ENCODE measurements at places on chromosomes 2 and 18. TPM values are rescaled to one million over a fixed set of nuclear protein-coding genes. Genes with fewer than 3 reads are reported as not detected.

The TNFAIP6 gene
- total RNA-seq = 0.33 TPM

The KANSL1L gene
- total RNA-seq = 79.7 TPM

The CYS1 gene
- total RNA-seq = 47.2 TPM

The VIL1 gene
- total RNA-seq = not detected

The TTL gene
- total RNA-seq = 18.4 TPM

The MRPL33 gene
- total RNA-seq = 132 TPM

The FAM210A gene
- 9.1 TPM for total RNA-seq

DNA sequence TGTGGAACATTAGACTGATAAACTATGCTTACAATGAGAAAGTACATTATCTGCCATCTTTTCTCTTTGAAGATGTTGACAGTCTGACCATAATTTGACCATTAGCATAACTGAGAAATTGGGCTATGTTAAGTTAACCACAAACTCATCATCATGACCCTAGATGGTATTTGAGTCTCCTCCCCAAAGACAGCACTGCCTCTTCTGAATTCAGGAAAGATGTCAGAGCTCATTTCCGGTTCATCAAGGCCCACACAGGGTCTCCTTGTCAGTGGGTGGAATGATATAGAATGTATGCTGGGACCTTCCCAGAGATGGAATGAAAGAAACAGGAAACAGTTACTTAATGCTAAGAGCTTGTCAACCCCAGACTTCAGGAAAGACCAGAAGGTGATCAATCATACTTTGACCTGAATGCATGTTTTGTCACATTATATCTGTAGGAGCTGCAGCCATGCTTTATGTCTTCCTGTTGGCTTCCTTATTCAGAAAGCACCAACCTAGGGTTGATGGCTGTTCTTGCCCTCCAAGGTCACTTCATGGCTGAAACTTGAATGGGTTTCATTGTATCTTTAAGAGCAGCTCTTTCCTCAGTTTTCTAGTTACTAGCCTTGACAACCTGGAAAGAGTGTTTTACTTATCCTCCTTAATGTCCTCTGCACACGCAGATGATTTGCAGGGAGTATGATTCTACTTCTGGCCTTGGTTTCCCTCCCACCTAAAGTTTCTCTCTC, 99.1 kb upstream of the NEUROD1 start:
- no peak for DNase-seq

GRCh38 chr2:64914735-64915509, 74.3 kb upstream of the SLC1A4 start:
- DNase-seq = no peak

DNA sequence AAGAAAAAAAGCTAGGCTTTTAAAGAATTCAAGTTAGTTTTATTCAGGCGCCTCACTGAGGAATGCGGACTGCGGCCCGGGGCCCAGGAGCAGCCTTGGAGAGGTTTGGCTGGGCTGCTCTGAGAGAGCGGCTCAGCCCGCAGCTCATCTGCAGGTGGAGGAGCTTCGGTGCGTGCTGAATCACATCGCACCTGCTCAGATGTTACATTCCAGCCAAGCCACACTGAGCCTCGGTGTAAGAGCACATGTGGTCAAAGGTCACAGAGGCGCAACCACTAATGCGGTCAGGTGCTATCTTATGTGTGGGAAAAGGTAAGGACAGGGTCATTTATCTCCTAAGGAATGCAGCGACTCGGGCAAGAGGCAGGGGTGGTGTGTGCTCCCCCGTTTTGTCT, 17.1 kb upstream of the CNDP1 start:
- no peak for DNase-seq

GRCh38 chr2:141392517-141393213, 738.2 kb downstream of the LRP1B start:
- DNase-seq = no peak

GRCh38 chr18:34647251-34647650, 62.8 kb upstream of the DTNA start:
- DNase-seq = no peak

GRCh38 chr2:26647981-26648380, 6.8 kb upstream of the CIB4 start:
- DNase-seq = no peak

DNA sequence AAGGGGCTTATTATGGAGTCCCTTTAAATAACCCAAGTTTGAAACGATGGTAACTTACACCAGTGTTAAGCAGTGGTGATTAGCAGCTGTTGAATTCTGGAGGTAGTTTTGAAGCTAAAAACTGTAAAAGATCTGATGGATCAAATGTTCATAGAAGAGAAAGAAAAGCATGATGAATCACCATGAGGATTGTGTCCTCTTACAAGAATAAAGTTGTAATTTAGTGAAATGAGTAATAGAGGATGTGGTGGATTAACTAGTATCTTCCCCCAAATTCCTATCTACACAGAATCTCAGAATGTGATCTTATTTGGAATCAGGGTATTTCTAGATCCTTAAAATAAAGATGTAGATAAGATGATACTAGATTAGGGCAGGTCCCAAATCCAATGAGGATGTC, 1138.2 kb upstream of the TMEFF2 start:
- DNase-seq = no peak

- DNase-seq = no peak
Measured at GRCh38 chr2:85659324-85659981, 8.5 kb downstream of the SFTPB start.

DNA sequence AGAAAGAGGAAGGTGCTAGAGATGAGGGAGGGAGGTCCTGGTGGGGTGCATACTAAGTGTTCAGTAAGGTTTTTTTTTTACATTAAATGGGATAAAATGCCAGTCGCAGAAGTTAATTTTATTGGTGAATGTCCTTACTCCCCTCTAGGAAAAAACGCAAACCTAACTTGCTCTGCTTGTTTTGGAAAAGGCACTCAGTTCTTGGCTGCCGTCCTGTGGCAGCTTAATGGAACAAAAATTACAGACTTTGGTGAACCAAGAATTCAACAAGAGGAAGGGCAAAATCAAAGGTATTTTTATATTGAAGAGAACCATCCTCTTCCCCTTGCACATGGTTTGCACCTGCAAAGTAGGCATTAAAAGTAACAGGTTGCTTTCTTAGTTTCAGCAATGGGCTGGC, 12.7 kb upstream of the IL18R1 start:
- DNase-seq = peak; percentile 78

DNA sequence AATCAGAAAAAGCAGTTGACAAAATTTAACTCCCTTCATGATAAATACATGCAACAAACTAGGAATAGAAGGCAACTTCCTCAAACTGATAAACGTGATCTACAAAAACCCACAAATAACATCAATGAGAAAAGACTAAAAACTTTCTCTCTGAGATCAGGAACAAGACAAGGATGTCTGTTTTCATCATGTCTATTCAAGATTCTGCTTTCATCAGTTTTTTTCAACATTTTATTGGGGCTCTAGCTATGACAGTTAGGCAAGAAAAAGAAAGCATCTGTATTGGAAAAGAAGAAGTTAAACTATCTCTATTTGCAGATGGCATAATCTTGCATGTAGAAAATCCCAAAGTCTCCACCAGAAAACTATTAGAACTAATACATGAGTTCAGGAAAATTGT, 12.3 kb upstream of the CHST10 start:
- DNase-seq = no peak

Data from thyroid gland (tissue), 4 donors.